Caki2 (cell line): ENCODE measurements at places on chromosomes 1 and 21. TPM values are rescaled to one million over a fixed set of nuclear protein-coding genes. Genes with fewer than 3 reads are reported as not detected.

GRCh38 chr1:22814176-22815042 is 103.8 kb downstream of the EPHB2 start:
- DNase-seq: no peak

MTF2 gene
- total RNA-seq: 3.6 and 5.0 TPM in 2 replicates

SELL gene
- total RNA-seq: not detected in 2 replicates

GRCh38 chr21:43825936-43826622 is 36.7 kb downstream of the RRP1 start:
- no peak for DNase-seq

GRCh38 chr1:10253755-10254154 is 43.4 kb downstream of the KIF1B start:
- DNase-seq: peak; percentile 34

- DNase-seq: no peak
These were observed 26.8 kb downstream of the PTTG1IP start for GRCh38 chr21:44846485-44847260.

- no peak for DNase-seq
These were observed 22.9 kb downstream of the RRP1 start for GRCh38 chr21:43812139-43812821.

- DNase-seq: no peak
These were observed 10.3 kb upstream of the SLC45A1 start for GRCh38 chr1:8307628-8308027.

DNA sequence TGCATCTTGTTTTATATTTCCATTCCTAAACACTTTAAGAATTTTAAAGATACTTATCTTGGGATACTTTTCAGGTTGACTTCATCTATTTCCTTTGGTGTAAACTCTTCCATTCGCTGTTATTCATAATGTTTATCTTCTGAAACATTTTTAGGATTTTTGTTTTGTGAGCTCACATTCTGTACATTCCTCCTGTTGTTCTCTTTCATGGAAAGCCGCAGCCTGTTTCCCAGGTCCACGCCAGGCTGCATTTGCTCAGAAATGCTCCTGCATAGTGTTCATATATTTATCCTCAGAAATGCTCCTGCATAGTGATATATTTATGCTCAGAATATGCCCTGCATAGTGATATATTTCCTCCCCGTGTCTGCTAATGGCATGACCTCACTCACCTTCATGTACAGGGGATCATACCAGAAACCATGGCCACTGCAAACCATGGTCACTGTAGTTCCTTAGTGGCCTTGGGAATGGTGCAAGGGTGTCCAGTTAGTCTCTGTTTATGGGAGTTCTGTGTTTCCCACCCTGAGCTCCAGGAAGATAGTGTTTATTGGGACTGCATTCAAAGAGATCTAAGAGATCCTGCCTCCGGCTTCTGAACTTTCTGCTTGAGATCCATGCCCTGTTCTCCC is 153.9 kb upstream of the GREM2 start:
- DNase-seq: peak; percentile 73

GRCh38 chr1:70978623-70979022 is 69.0 kb downstream of the PTGER3 start:
- DNase-seq: no peak

DNA sequence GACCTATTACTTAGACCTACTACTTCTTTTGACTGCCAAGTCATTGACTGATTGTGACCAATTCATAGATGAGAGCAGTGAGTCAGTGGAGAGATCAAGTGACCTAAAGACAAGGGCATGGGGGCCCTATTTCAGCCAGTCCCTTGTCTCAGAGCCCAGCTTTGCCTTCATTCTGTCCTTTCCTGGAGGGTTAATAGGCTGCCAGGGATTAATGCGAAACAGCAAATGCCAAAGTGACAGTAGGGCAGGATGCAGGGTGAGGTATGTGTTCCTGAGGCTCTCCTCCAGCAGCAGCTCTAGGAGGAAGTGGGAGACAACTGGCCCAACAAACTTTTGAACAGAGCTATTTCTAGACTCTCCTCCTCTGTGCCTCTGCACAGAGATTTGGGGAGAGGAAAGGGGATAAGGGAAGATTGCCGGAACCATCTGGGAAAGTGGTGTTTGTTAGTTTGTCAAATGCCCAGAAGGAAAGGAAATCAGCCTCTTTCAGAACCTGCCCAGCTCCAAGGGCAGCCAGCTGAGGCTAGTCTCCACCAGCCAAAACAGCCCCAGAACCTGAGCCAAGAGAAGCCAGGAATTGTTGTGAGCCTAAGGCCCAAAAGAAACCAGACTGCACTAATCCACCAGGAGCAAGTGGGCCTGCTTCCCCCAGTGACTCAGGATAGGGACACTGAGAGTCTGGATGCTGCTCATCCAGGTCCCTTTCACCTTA is 4.9 kb upstream of the S100A3 start:
- DNase-seq: no peak

SRRM1 gene
- 6.1 and 9.8 TPM in 2 replicates for total RNA-seq

DNA sequence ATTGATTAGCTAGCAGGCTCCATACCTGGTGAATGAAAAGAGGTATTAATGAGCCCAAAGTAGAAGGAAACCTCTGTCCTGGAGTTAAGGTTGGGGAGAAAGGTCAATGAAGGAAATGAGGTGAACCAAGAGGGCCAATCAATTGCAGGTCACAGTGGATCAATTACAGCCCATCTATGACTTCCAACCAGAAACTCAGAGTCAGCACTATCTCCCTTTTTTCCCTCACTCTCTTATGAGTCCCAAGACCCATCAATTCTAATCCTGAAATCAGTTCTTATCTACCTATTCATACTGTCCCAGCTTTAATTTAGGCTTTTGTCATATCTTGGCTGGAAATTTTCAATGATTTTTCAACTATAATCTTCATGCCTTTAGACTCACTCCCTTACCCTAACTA is 433.2 kb upstream of the PKN2 start:
- DNase-seq: no peak

DNA sequence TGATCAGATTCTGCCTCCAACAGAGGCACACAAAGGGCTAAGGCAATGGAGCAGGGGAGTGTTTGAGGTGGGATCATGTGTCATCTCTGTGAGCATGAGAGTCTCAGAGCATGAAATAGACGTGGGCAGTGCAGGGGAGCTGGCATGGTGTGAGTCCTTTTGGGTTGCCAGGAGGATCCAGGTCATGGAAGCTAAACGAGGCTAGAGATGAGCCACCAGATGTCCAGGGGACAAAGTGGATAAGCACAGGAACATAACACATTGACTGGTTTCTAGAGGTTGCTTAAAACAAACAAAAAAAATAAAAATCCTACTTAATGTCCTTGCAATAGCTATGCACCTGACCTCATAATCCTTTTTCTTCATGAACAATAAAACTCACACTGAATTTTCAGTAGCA is 254.8 kb upstream of the GREM2 start:
- DNase-seq: no peak

SCNM1 gene
- total RNA-seq: 30.4 and 52.3 TPM in 2 replicates

DNA sequence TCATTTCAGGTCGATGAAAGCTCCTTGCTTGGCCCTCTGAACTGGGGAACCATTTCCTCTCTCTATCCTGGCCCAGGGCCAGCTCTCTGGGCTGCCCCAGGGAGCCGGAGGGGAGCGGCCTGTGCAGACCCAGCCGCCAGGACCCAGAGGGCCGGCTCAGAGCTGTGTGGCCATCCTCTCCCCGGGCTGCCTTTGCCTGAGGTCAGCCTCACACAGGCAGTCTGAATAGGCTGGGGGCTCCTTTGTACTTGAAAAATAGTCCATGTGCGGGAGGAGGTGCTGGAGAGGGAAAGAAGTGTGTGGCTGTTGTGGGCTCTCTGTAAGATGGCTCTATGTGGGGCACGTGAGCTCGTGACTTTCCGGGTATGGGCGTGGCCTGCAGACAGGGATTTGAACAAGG is 275.1 kb upstream of the VAMP3 start:
- DNase-seq: no peak

FNBP1L gene
- total RNA-seq: 3.6 and 8.3 TPM in 2 replicates

DNA sequence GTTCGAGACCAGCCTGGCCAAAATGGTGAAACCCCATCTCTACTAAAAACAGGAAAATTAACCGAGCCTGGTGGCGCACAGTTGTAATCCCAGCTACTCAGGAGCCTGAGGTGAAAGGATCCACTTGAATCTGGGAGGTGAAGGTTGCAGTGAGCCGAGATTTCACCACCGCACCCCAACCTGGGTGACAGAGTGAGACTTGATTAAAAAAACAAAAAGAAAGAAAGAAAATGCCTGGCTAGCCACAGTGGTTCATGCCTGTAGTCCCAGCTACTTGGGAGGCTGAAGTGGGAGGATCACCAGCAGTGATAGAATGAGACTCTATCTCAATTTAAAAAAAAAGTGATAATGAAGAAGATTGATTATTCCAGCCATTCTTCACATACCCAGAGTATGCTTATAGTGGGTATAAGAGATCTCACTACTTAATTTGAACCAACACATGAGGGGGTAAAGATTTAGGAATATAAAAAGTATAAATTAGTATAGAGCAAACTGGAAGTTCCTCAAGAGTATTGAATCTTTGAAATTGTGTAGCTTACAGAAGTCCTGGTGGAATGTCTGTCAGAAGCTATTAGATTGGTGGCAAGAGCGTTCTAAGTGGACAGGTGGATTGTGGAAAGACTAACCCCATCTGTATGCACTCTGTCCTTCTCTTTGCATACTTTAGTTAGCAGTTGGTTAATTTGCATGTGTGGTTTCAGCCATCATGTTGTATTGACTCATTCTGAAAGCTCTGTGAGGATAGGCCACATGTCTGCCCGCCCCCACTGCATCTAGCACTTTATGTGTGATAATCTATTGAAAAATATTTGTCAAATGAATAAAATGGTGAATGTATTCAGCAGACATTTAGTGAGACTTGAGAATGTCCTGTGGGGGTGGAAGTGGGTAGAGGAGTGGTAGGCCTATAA is 25.0 kb downstream of the RLF start:
- no peak for DNase-seq

DNA sequence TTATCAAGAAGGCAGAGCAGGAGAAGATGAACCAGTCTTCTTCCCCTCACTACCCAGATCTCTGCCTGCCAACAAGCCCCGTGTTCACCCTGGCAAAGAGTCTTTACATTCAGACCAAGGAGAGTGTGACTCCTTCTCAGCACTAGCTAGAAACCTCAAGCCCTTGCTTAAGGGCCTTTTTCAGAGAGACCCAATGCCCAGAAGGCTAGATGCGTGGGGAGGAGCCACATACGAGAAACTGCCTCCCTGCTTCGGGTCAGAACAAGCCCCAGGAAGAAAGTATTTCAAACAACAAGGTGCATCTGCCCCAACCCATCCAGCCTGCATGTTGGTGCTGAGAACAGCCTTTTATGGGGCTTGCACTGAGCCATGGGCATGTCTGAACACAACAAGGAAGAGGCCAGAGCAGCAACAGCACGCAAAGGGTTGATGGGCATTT is 152.7 kb upstream of the CAMK1G start:
- DNase-seq: no peak
